ENCODE measurements at places on chromosomes 7 and 10. TPM values are rescaled to one million over a fixed set of nuclear protein-coding genes. Genes with fewer than 3 reads are reported as not detected.

CABCOCO1 gene
- 0.75 TPM for total RNA-seq

TCAF2 gene
- 8.9 TPM for total RNA-seq

CPXM2 gene
- 7.6 TPM for total RNA-seq

MLXIPL gene
- 117 TPM for total RNA-seq

PRR15 gene
- 46.1 TPM for total RNA-seq

MRC1 gene
- total RNA-seq: 31.0 TPM

FAM237B gene
- total RNA-seq: not detected

MALRD1 gene
- total RNA-seq: 2.3 TPM

TPK1 gene
- 4.7 TPM for total RNA-seq

TAF5 gene
- total RNA-seq: 4.1 TPM

CALML3 gene
- not detected for total RNA-seq

PGAM2 gene
- total RNA-seq: 12.9 TPM

- no peak for DNase-seq
Measured at GRCh38 chr10:129048513-129048912, 418.5 kb upstream of the MGMT start.

GRCh38 chr7:13981070-13981469 lies 8.4 kb downstream of the ETV1 start:
- peak; percentile 85 for DNase-seq

DNA sequence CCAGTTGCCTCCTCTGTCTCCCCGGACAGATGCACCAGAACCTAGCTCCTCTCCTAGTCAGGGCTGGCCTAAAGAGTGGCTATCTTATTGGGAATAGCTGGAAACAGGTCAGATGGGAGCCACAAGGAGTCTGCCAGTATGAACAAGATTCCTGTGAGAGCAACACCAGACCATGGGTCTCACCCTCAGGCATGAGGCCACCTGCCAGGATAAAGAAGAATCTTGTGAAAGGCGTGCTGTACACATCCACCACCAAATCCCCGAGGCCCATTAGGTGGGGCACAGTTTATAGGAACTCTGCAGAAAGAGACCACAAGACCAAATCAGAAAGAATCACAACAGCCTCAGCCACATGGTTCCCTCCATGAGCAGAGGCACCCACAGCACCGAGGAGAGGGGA lies 325.9 kb downstream of the TNS3 start:
- no peak for DNase-seq

DNA sequence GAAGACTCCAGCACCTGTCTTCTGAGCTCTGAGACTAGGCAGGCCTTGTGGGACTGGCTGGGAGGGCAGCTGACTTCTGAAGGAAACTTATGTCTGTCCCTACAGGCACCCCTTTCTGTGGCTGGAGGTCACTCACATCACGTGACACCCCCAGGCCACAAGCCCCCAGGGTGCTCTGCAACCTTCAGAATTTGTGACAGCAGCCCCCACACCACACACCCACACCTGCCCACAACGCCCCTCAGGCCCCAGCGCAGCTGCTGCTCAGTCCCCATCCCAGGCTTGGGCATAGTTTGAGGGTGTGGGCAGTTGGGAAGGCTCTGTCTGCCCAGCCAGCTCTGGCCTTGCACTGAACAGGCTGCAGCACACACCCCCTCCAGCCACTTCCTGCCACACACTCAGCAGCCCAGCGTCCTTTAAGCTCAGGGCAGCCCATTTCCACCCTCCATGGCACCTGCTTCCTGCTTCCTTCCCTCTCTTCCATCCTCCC lies 80.0 kb upstream of the UNC5B start:
- DNase-seq: peak; percentile 6

- DNase-seq: no peak
Measured at GRCh38 chr10:30448092-30448491, 14.1 kb downstream of the MAP3K8 start.

DNA sequence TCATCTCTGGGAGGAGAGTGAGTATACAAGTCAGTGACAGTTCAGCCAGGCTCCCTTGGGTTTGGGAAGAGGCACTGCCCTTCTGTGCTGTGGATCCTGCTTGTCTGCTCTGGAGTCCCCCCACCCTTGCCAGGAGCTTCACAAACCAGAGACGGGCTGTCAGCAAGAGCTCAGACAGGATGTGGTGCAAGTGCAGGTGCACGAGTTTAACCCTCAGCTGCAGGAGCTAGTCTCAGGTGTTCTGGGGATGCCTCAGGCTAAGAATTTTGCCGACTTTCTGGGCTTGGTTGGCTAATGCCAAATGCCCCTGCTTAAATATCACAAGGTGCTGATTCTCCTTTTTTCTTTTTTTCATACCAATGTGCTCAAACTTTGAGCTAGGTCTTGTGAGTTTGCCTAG lies 22.3 kb downstream of the ZNF783 start:
- DNase-seq: no peak

DNA sequence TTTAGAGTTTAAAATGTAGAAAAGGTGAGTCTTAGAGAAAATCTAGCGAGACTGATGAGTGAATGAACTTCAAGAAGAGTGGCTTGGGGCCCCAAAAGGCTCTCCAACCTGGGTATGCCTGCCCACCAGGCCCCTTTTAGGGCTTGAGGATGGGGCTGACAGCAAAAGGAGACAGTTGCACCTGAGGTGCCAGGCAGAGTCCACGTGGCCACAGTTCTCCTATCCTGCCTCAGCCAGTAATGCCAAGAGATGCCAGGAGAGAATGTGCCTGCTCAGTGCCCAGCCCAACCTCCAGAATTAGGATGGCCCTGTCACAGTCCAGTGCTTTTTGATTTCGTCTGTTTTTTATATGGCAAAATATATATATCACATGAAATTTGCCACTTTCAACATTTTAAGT lies 156.5 kb downstream of the SLIT1 start:
- DNase-seq: no peak

GRCh38 chr7:96269246-96269994 lies 52.5 kb downstream of the SLC25A13 start:
- no peak for DNase-seq

- no peak for DNase-seq
Measured at GRCh38 chr10:128070721-128071416, 55.4 kb downstream of the MKI67 start.

GRCh38 chr10:131676046-131676799 lies 224.6 kb upstream of the PPP2R2D start:
- no peak for DNase-seq

DNA sequence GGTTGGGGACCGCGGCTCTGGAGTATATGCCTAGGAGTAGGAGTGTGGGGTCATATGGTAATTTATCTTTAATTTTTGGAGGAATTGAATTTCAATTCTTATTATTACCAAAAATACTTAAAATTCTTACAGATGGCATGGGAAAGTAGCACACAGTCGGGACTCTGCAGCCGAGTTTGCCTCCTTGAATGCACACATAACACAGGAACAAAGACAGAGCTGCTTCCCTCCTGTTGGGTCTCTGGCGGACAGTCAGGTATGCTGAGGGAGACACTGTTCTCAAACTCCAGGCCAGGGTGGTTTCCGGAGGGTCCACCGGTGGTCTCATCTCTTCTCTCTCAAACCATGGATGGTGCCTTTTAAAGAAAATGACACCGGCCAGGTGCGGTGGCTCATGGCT lies 32.7 kb downstream of the GRIFIN start:
- no peak for DNase-seq

DNA sequence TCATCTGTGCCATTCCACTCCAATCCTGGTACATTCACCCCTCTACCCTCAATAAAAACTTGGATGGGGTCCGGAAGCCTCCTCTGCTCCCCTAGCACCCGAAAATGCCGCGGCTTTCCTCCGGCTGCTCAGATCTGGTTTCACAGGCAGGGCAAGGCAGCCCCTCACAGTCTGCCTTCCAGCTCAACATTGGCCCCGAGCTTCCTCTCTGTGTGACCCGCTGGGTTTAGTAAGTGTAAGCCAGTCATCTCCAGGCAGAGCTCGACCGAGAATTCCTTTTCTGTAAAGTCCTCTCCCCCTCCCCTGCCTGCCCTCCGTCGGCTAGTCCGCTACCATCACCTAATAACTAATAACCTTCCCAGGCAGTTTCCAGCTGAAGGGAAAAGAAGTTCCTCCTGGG lies 3.4 kb downstream of the INHBA start:
- no peak for DNase-seq

DNA sequence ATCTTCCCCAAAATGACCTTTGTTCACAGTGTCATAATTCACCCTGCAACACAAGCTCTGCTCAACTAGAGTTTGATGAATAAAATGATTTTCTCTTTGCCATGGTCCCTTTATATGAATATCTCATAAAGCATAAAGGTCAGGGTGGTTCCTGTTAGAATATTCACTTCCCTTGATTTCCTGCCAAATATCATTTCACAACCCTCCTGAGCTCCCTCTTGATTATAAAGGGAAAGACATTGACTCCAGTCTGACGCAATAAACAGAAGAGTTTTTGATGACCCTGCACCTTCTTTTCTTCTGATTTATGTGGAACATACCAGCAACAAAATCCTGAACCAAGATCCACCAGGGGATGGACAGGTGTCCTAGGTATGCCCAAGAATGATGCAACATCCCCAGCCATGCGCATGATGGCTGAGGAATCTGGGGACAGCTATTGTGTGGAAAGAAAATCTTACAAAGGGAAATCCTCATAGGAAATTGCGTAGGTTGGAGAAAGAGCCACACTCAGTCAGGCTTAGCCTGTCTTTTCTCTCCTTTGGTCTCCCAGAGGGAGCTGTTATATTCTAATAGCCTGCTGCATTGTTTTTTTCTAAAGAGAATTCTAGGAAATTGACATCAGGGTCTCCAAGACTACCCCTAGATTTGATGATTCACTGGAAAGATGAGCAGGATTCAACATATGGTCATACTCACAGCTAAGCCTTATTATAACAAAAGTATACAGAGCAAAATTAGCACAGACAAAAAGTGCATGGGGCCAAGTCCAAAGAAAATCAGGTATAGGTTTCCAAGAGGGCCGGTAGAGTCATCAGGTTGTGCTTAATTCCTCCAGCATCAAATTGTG lies 18.8 kb downstream of the IFIT3 start:
- DNase-seq: no peak

GRCh38 chr7:24597014-24597413 lies 23.8 kb downstream of the PALS2 start:
- DNase-seq: no peak

GRCh38 chr7:20964281-20964918 lies 177.7 kb upstream of the SP8 start:
- no peak for DNase-seq

GRCh38 chr7:93720106-93720505 lies 145.6 kb upstream of the CALCR start:
- no peak for DNase-seq

DNA sequence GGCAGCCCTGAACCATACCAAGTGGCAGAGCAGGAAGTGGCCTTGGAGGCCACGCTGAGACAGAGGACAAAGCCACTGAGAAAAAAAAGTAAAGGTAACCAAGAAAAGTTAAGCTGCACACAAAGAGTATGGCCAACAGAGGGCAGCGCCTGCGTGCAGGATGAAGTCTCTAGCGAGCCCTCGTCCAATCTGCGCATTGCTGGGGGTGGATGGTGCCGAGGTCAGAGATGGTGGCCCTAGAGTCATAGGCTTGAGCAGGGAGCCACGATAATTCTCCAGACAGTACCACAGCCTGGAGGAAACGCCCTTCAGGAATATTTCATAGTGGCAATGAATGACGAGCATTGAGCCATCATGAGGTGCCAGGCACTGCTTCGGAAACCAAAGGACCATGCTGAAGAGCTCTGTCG lies 9.7 kb downstream of the ATP6V0E2 start:
- DNase-seq: peak; percentile 63

DNA sequence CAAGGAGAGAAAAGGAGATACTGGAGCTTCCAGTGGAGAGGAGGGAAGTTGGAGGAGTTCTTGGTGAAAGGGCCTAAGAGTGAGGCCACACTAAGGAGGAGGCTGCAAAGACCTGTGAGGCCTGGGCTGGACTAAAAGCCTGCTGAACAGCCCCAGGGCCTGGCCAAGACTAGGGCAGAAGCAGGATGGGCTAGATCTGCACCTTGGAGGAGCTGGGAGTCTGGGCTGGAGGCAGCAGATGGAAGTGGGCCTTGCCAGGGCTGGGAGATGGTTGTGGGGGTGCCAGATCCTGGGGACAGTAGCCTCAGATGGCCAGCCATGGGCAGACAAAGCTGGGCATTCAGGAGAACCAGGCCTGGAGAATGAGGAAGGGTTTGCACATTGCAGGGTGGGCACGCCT lies 6.5 kb upstream of the PURB start:
- no peak for DNase-seq

- no peak for DNase-seq
Measured at GRCh38 chr10:84075226-84076046, 63.9 kb upstream of the GHITM start.

DNA sequence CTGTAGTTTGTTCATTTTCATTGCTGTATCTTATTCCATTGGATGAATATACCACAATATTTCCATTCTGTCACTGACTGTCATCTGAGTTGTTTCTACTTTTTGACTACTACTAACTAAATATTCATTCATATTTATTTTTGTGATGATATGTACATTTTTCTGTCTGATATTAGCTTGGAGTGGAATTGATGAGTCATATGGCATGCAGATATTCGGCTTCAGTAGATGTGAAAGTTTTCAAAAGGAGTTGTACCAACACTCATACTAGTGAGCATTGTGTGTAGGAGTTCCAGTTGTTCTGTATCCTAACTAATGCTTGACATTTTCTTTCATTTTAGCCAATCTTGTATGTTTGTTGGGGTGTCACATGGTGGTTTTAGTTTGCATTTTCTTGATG lies 7.7 kb downstream of the RUNDC3B start:
- DNase-seq: no peak

DNA sequence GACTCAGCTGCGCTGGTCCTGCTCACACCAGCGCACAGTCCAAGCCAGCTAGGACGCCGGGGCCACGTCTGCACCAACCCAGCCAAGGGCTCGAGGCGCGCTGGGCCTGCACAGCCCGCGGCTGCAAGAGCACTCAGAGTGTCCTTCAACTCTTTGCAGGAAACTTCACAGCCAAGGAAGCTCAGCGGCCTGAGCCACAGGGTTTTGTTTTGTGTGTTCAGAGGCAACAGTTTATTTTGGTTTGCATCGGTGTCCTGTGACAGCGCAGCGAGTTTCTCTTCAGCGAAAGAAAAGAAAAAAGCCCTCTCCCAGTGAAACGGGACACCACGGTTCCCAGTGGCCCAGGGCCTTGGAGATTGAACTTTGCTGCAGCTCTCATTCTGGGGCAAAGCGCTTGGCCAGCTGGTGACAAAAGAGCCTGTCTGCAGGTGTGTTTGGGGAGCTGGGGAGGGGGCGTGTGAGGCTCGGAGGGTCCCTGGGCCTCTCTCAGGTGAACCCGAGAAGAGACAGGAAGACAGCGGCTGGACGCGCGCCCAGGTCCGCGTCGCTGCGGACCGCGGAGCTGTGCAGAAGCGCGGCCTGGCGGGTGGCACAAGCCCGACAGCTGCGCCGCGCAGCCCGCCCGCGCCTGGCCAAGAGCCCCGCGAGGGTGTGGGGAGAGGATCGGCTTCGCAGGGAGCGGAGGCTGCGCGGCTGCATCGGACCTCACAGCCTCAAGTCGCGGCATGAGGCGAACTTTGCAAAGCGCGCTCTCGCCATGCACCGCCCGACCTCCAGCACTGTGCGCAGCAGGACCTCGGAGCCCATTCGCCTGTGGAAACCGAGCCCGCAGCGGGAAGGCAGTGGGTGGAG lies 922 bp downstream of the CXCL12 start:
- DNase-seq: no peak

DNA sequence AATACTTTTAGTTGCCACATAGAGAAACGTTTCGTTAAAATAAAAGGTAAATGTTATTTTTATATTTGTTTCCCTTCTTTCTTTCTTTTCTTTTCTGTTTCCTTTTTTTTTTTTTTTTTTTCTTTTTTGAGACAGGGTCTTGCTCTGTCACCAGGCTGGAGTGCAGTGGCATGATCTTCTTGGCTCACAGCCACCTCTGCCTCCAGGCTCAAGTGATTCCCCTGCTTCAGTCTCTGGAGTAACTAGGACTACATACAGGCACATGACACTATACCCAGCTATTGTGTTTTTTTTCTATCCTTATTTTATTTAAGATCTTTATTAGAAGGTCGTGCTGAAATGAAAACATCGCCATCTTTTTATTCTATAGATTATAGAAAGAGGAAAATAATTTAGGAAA lies 661.8 kb upstream of the MBL2 start:
- DNase-seq: no peak

Data from mucosa of gallbladder (tissue), 1 donor.